CD4-positive, alpha-beta T cell treated with Interleukin-4 for 1 hour (primary cell): ENCODE measurements at places on chromosomes 12 and 14.
A peak's percentile ranks its signal among the peaks of the same experiment; 100 is the strongest.

- no peak for DNase-seq
Observed at GRCh38 chr14:53845813-53846693, 110.6 kb downstream of the BMP4 start.

DNA sequence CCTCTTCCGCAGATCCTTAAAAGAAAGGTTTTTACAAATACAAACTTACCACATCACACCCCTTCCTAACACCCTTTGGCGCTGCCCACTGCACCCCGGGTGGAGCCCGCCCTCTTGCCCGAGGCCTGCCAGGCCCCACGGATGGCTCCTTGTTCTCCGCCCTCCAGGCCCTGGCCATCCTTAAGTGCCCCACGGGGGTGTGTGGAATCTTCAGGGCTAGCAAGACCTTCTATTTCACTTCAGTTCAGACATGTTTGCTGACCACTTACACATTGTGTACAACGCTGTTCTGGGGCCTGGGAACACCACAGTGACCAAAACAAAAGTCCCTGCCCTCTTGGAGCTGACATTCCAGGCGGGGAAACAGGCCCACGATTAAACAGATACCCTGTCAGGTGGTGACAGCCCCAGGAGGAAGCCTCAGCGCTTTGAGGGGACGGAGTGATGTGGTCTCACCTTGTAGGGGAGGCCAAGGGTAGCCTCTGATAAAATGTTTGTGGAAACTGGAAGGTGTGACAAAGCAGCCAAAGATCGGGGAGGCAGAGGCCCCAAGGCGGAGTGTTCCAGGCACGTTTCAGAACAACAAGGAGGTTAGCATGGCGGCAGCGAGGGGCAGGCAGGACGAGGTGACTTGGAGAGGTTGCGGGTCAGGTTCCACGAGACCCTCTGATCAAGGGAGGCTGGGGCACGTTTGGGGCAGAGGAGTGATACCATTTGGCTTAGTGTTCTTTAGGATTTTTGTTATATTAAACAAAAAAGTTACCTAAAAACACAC is 27.0 kb downstream of the TPCN1 start:
- no peak for DNase-seq

DNA sequence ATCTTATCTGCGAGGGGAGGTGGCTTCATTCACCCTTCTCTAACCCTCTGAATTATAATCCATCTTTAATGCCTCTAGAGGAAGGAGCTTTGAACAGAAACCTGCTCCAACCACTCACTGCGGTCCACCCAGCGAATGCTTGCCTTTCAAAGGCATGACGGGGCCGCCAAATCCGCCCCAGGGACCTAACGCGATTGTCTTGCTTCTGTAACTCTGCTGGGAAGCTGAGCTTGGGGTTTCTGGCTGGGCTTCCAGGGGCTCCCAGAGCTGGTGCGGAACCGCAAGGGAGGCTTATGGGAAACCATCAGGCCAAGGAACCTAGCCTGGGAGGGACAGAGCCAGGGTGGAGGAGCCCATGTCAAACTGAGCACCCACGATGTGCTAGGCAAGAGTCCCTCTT is 231.2 kb upstream of the LHX5 start:
- DNase-seq: no peak

DNA sequence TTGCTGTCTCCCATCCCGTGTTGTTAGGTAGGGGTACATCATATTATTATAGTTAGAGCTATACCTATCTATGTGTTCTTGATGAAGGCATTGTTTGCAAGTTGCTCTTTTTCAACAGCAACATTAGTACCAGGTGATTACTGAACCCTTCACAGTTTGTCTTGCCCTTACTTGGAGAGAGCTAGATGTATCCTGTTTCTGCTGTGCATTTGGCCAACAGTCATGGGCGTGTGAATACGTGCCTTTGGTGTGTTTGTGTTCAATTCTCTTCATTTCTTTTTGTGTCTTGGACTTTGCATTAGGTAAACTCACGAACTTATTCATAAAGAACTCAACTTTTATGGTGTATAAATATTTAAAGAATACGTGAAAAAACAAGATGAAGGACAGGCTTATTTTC is 14.3 kb downstream of the ARF6 start:
- DNase-seq: no peak

DNA sequence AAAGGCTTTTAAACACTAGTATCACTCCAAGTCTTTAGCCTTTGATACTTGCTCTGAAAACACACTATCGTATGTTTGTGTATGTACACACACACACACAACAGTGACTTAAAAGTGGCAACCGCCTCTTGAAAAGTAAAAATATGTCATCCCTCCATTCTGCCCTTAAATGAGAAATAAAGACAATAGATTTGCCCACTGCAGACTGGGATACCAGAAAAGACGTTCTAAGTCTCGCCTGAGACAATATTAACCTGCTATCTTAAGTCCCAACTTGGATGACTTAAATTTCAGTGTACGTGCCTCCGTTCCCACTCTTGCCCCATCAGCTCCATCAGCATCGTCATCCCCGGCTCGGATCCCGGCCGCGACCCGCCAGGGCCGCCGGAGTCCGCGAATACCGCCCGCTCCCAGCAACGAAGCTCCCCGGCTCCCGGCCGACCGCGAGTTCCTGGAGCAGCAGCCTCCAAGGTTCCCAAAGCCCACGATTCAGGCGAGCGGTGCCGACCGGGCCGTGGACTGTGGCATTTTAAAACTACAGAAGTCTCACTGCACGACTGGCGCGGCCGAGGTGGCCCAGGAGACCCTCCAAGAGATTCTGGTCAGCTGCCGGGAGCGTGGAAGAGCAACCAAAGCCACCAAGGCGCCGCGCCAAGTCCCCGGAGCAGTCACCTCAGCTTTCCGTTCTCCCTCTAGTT is 2.8 kb upstream of the ARID2 start:
- no peak for DNase-seq

- DNase-seq: no peak
Observed at GRCh38 chr14:41773536-41774279, 167.0 kb downstream of the LRFN5 start.

- DNase-seq: no peak
Observed at GRCh38 chr12:8904665-8905064, 9.6 kb upstream of the PHC1 start.

- DNase-seq: no peak
Observed at GRCh38 chr12:101877806-101878242, 444 bp downstream of the DRAM1 start.

- peak; percentile 70 for DNase-seq
Observed at GRCh38 chr14:89430391-89431236, 13.6 kb upstream of the FOXN3 start.

DNA sequence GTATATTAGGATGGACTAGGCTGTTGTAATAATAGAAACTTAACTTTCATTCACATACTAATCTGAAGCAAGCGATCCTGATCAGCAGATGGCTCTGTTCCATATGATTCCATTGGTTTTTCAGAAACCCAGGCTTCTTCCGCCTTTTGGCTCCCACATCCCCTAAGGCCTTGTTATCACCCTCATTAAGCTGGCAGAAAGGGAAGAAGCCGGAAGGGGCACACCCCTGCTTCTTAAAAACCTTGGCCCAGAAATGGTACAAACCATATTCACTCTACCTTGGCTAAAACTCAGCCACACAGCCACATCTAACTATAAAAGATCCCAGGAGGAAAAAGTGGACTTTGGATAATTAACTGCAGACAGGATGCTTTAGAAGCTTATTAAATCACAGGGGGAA is 329.2 kb downstream of the PCNX1 start:
- no peak for DNase-seq

DNA sequence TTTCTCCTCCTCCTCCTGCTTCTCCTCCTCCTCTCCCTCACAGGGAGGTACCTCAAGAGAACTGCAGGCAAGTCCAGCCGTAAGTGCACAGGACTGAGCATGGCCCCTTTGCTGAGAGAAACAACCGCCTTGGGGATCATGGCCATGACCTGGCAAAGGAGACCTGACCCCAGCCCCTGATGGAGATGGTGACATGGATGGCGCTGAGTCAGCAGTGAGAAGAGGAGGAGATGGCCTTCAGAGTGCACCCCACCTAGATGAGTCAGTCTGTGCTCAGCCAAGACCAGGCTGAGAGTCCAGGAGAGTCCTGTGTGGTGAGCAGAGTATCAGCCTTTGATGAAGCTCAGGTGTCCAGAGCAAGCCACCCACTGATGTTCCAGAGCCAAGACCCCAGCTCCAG is 36.4 kb downstream of the MEG3 start:
- DNase-seq: no peak

GRCh38 chr14:104751539-104752422 is 1.2 kb upstream of the SIVA1 start:
- no peak for DNase-seq

- no peak for DNase-seq
Observed at GRCh38 chr14:52095336-52095735, 26.5 kb upstream of the NID2 start.
